Stimulated activated CD8-positive, alpha-beta memory T cell treated with anti-CD3 and anti-CD28 coated beads, Interleukin-7, amount 100 ng/mL, for 1 hour (primary cell): ENCODE measurements at places on chromosomes 12 and 14.

- no peak for DNase-seq
These were observed 326.1 kb downstream of the CACNA1C start for GRCh38 chr12:2378835-2379330.

- no peak for DNase-seq
These were observed 80.2 kb downstream of the VCPKMT start for GRCh38 chr14:50036211-50036610.

DNA sequence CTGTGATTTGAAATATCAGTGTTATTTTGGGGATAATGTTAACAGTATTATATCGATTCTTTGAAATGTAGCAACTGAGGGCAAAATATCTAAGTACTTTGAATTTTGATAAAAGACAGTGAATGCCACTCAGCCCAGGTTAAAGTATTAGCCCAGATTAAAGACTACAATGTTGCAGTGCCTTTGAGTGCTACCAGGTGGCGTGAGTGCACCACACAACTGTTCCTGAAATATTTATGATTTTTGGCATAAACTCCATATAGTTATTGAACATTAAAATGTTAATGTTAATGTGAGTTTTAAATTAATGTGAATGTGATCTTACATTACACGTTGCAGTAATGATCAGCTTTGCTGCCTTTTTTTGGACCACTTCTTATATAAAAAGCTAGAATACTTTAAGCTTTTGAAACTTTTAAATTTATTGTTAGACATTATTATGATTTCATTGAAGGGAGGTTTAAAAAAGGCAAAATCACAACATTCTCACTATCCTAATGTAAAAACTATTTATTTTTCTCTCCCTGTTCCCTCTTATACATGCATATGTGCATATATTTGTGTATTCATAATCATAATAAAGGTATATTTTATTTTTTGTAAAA is 22.5 kb downstream of the MRPS35 start:
- no peak for DNase-seq

DNA sequence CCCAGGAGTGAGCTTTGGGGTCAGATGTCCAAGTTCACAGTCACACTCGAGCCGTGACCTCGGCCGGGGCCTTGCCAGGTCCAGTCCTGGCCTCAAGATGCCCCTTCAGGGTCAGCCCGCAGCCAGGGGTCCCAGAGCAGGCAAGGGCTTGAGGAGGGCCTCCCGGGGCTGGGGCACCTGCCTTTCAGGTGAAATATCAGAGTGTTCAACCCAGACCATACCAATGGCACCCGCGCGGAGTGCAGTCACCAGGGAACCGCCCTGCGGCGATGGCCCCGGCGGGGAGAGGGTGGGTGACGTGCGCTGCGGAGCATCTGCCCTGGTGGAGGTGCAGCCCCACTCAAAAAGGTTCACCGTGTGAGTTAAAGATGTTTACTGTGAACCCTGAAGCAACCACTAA is 16.9 kb downstream of the LRCOL1 start:
- no peak for DNase-seq

DNA sequence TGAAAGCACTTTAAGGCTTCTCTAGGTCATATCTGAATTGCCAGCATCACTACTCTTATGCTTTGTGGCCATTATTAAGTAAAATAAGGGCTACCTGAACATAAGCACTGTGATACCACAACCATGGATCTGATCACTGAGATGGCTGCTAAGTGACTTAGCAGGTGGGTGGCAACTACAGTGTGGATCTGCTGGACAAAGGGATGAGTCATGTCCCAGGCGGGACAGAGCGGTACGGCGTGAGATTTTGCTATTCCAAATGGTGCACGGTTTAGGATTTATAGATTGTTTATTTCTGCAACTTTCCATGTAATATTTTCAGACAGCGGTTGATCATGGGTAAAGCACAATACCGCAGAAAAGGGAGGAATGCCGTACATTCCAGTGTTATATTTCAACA is 39.4 kb downstream of the MLXIP start:
- no peak for DNase-seq

- no peak for DNase-seq
These were observed 9.1 kb downstream of the CREBL2 start for GRCh38 chr12:12620730-12621315.

- no peak for DNase-seq
These were observed 169.2 kb downstream of the SLC41A2 start for GRCh38 chr12:104788840-104789271.

DNA sequence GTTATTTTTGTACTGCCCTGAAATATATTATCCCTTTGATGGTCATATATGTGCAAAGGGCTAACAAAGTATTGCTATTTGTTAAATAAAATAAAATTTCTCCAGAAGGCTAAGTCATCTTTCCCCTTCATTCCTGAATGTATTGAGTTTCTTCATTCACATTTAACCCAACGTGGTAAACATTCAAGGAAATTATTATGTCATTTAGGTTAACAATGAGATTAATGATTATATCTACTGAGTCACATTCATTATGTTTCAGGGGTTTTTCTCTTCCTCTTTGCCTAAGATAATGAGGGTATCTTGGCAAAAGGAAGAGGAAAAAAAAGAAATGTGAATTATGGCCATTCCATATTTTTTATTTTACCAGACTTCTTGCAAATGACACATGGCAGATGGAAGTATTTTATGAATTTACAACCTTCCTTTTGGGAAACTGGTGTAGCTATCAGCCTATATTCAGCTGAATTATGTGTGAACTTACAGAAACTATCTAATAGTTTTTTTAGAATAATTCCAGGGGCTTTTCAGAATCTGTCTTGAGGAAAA is 27.2 kb downstream of the TSPAN8 start:
- no peak for DNase-seq

GRCh38 chr12:28857369-28857768 is 291.7 kb upstream of the FAR2 start:
- no peak for DNase-seq

DNA sequence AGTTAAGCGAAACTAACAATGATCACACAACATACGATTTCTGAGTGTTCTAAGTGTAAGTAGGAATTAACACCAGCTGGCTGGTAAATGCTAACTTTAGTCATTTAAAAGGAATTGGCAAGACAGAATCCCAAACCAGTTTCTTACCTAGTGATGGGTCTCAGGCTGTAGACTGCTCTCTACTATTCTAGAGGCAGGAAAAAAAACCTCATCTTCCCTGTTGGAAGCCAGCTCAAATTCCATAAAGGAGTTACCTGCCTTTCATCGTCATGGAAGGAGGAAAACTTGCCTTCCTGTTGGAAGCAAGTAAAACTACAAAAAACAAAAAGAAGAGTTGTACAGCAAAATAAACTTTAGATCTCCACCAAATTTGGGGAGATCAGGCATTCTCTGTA is 23.7 kb upstream of the SLC7A8 start:
- no peak for DNase-seq

GRCh38 chr12:1876086-1876485 is 42.4 kb downstream of the CACNA2D4 start:
- no peak for DNase-seq

- no peak for DNase-seq
These were observed 72.7 kb downstream of the NOVA1 start for GRCh38 chr14:26525085-26525484.

DNA sequence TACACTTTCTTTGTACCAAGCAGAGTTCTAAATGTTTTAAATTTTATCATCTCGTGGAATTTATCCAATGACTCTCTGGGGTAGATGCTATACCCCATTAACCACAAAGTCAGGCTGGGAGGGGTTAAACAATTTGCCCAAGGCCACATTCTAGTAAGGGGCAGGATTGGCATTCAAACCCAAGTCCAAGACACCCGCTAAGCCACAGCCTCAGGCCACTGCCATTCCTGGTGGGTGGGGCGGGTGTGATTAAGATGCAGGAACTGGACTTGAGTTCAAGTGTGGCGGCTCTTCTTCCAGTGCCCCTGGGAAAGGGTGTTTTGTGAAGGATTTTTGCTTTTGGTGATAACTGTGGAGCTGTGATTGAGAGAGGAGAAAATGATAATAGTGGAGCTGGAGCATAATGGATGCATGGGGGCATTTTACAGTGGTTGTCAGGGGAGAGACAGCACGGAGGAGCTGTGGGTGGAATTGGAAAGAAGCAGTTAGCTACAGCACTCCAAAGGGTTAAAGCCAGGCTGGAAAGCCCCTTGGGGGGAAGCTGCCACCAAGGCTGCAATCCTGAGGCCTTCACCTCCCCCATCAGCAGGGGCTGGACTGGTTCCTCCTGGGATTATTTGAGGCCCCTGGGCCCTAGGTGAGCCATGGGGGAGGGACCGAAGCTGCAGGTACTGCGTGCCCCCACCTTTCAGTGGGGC is 1.0 kb upstream of the VRTN start:
- DNase-seq, result no peak
